ENCODE measurements at places on chromosomes 11 and 22.

DNA sequence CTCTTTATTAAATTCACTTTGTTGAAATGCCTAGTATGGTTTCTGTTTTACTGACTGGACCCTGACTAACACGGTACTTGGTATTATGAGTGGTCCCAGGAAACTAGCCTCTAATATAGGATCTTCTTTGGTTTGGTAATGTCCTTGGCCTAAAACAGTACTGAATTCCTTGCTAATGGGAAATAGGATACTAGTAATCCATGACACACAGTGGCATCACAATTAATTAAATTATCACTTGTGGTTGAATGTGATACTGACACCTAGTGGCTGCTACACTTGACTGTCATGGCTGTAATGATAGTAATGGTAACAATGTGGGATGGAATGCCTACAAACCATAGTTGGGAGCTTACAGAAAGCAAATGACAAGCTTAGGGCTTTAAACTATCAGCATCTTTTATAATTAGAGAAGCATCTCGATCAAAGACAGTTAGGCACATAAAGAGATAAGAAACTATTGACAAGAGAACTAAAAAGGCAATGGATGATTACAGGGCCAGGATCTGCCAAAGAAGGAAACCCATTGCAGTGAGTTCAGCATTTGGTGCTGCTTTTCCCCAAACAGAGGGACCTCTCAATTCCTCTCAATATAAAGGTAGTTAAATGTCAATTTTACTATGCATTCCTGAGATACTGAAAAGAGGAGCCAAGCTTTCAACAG is 8.6 kb downstream of the DNHD1 start:
- DNase-seq = no peak

GRCh38 chr11:133553885-133554740 is 21.8 kb upstream of the OPCML start:
- DNase-seq = no peak

GRCh38 chr22:41925783-41926460 is 684 bp downstream of the TNFRSF13C start:
- peak; percentile 62 for DNase-seq

- DNase-seq = no peak
Observed at GRCh38 chr11:123187248-123187647, 7.8 kb downstream of the CLMP start.

DNA sequence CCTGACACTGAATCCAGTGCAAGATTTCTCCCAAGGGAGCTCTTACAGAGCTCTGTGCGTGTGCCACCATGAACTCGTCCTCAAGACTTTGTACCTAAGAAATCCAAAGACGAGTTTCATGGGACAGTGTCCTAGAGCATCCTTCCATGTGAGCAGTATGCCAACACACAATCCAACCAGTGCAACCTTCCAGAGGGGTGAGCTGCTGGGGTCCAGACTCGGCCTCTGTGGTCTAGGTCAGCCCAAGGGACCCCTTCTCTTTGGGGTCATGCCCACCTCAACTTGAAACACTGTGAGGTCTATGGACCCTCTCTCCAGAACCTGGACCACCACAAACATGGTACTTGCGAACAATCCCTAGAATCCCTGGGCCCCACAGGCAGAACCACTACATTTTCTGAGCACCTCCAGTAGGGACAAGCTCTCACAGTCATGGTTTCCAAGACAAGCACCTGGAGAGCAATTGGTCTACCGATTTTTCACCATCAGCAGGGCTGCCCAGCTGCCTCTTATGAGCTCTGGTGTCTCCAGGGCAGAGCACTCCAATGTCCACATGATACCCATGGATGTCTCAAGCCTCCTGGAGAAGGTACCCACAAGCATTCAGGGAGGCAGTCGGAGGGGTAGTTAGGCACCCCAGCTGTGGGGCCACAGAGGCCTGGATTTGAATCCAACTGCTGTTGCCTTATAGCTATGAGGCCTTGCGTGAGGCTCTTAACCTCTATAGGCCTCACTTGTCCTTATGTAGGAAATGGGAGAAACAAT is 7.7 kb downstream of the CHST1 start:
- DNase-seq = no peak

DNA sequence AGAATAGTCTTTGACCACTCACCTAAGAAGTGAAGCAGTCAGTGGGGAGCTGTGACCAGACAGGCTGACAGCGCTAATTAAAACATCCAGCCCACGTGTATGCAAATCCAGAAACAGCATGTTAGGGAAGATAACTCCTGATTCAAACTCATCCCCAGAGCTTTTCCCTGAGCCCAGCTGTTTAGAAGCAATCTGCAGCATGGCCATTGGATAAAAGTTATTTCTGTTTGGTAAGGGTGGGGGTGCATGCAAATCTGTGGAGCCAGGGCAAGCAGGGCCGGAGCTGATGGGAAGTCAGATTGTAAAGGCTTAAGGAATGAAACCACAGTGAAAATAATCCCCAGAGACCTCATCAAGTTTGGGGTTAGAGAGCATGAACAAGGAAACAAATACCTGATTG is 247.9 kb upstream of the KIRREL3 start:
- DNase-seq = no peak

DNA sequence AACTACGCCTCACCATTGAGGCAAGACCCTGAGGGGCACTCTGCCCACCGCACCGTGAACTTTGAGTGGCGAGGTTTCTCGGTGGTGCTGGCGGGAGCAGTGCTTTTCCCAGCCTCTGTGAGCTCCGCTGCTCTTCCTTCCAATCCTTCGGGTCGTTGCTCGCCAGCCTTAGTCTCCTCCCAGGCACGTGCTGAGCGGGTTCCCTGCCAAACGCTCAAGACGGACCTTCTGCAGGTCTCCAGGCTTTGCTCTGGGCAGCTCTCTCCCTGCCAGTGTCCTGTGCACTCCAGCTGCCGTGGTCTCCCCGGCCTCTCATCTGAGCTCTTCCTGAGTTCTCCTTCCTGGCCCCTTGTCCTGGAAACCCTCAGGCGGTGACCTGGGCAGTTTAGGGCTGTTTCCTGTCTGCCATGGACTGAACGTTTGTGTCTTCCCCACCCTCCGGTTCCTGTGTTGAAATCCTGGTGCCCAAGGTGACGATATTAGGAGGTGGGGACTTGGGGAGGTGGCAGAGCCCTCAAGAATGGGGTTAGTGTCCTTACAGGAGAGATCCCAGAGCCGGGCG is 11.2 kb upstream of the MUC6 start:
- DNase-seq = no peak

- DNase-seq = no peak
Observed at GRCh38 chr11:93740031-93740729, 1.1 kb downstream of the TAF1D start.

DNA sequence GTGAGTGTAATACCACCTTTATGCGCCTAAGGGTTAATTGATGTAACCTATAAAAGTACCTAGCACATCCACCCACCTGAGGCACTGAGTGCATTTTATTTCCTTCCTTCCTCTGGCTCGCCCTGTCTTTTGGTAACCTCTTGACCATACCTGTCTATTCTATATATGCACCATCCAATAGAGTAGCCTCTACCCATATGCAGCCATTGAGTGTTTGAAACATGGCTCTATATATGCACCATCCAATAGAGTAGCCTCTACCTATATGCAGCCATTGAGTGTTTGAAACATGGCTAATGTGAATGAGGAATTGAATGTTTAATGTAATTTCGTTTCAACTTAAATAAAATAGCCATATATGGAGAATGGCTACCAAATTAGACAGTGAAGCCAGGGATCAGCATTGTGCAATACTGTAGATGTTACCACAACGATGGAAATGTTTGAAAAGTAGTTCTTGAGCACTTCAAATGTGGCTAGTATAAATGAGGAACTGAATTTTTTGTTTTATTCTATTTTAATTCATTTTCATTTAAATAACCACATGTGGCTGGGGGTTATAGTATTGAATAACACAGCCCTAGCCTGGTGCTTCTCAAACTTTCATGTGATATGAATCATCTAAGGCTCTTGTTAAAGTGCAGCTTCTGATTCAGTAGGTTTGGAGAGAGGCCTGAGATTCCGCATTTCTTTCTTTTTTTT is 33.8 kb downstream of the SLC35F2 start:
- no peak for DNase-seq
